ENCODE measurements at places on chromosomes 1 and 21. TPM values are rescaled to one million over a fixed set of nuclear protein-coding genes. Genes with fewer than 3 reads are reported as not detected.

DNA sequence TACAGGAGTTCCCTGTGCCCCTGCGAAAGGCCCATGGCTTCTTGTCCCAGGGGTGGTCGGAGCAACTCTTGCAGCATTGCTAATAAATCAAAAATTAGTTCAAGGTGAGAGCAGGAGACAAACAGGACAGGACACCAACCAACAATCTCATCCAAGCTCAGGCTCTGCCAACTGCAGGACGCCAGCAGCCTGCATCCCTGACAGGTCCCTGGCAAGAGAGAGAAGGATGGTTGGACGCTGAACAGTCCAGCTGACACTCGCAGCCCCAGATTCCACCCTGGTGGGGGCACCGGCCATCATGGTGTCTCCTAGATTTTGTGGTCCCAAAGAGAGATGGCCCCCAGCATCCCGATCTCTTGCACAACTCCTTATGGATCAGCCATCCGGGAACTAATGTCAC, 142.1 kb upstream of the VAMP3 start:
- DNase-seq, result no peak
- peaks cover 27% of the 10 kb centered on the region for H3K27me3 ChIP-seq
- H3K36me3 ChIP-seq, result no peaks in the 10 kb centered on the region
- H3K4me1 ChIP-seq, result no peaks in the 10 kb centered on the region
- no peak overlapping the region for H3K4me3 ChIP-seq

The TRABD2B gene
- 1.1 TPM for total RNA-seq

The VPS13D gene
- total RNA-seq, result 18.2 TPM

- H3K4me3 ChIP-seq, result no peak overlapping the region
- H3K27me3 ChIP-seq, result no peaks in the 10 kb centered on the region
- no peak overlapping the region for H3K27ac ChIP-seq
- no peaks in the 10 kb centered on the region for H3K36me3 ChIP-seq
These were observed 918.1 kb upstream of the TMPRSS15 start for GRCh38 chr21:19321688-19322087.

- H3K4me1 ChIP-seq, result no peaks in the 10 kb centered on the region
- no peaks in the 10 kb centered on the region for H3K36me3 ChIP-seq
- no peak for DNase-seq
- H3K27ac ChIP-seq, result no peak overlapping the region
- no peak overlapping the region for H3K4me3 ChIP-seq
- peaks cover 53% of the 10 kb centered on the region for H3K27me3 ChIP-seq
These were observed 1.2 kb upstream of the EPHA10 start for GRCh38 chr1:37765916-37766664.

The LRRC71 gene
- total RNA-seq, result 0.53 TPM

DNA sequence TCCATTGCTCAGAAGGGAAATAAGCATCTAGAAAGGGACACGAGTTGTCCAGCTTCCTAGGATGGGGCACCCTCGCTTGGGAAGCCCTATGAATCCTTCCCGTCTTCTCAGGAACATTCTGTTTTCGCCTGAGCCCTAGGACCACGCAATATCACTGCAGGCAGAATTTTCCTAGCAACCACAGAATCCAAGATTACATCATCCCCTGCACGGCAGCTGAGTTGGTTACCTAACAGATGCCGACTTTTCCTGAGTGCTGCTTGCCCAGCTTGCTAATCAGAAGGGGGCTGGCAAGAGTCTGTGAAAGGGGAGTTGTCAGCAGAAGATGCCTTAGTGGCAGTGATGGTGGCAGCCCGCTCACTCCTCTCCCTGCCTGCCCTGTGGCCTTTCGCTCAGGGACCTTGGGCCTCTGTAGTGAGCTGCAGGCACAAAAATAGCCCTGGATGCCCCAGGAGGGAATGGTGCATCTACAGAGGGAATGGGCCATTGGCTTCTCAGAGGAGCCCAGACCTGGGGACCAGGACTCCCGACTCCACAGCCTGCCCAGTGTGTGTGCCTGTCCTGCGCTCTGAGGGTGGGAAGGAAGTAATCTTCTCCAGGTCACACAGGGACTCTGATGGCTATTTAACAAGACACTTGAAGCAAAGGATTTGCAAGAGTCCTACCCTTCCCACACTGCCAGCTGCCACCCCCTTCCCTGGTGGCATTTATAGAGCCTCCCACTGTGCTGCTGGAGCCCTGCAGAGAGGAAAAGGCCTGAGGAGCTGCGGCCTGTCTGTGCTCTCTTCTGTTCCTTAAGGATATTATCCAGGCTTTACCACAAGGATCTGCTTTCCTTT, 28.9 kb upstream of the CLSTN1 start:
- DNase-seq, result no peak
- peaks cover 26% of the 10 kb centered on the region for H3K36me3 ChIP-seq
- H3K4me1 ChIP-seq, result peaks cover 19% of the 10 kb centered on the region

DNA sequence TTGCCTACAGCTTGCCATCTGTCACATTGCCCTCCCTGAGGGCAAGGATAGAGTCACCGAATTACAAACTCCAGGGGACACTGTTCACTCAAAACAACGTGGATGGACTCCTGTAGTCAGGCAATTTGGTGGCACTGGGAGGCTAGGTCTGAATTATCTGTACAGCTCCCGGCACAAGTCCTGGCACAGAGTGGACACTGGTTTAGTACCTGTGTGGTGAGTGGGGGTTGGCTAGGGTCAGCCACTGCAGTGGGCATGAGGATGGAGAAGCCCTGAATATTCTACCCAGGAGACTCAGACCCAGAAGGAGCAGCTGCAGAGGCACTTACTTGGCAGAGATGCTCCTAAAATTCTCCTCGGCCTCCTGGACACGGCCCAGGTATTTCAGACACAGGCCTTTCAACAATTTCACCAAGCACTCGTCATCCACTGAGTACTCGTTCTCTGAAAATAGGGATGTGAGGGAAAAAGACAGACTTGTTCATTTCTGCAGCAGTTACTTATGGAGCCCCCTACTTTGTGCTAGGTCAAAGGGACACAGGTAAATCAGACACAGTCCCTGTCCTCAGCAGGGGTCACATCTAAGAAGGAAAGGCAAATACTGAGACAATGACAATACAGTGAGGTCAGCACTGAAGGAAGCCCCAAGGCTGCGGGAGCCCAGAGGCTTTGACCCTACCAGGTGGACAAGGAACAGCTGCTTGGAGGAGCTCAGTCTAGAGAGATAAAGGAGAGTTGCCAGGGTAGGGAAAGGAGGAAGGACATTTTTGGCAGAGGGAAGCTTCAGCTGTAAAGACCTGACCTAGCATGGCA, 40.5 kb downstream of the TTC39A start:
- peaks cover 28% of the 10 kb centered on the region for H3K4me1 ChIP-seq
- H3K27ac ChIP-seq, result no peak overlapping the region
- no peaks in the 10 kb centered on the region for H3K27me3 ChIP-seq
- H3K36me3 ChIP-seq, result no peaks in the 10 kb centered on the region
- no peak for DNase-seq
- no peak overlapping the region for H3K4me3 ChIP-seq

The TRPM2 gene
- total RNA-seq, result 0.89 TPM

DNA sequence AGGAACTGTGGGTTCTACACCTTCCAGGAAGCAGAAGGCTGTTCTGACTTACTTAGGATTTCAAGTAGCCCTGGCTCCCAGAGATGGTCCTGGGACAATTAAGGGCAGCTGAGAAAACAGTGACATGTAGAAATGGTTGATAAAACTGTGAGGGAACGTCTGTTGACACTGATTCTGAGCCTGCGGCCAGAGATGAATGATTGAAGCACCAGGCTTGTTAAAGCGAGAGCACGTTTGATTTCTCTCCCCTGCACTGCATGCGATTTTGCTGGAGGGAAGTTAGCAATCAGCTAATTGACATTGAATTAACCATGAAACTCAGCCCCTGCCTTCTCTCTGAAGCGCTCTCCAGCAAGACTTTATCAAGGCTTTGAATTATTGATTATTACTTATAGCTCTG, 29.9 kb upstream of the POU3F1 start:
- peaks cover 5% of the 10 kb centered on the region for H3K4me1 ChIP-seq
- H3K36me3 ChIP-seq, result no peaks in the 10 kb centered on the region
- peaks cover 17% of the 10 kb centered on the region for H3K27me3 ChIP-seq
- no peak for DNase-seq
- H3K27ac ChIP-seq, result no peak overlapping the region

The CACNA1S gene
- total RNA-seq, result 26.1 TPM

DNA sequence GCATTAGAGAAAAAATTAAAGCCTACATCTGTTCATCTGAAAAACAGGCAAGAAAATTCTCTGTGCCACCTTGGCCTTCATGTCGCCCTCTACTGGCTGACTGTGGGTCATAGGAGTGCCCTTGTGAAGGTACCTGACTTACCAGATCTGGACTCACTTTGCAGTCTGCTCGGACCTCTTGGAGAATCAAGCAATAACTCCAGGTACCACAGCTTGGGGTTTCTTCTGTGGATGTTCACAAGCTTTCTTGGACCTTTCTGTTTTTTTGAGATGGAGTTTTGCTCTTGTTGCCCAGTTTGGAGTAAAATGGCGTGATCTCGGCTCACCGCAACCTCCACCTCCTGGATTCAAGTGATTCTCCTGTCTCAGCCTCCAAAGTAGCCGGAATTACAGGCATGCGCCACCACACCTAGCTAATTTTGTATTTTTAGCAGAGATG, 2.4 kb upstream of the PRAMEF18 start:
- H3K27me3 ChIP-seq, result no peaks in the 10 kb centered on the region
- H3K36me3 ChIP-seq, result no peaks in the 10 kb centered on the region
- no peak overlapping the region for H3K4me3 ChIP-seq
- H3K4me1 ChIP-seq, result no peaks in the 10 kb centered on the region

- H3K4me1 ChIP-seq, result no peaks in the 10 kb centered on the region
- H3K4me3 ChIP-seq, result no peak overlapping the region
- DNase-seq, result no peak
- H3K27ac ChIP-seq, result no peak overlapping the region
- no peaks in the 10 kb centered on the region for H3K36me3 ChIP-seq
These were observed 48.2 kb downstream of the HHAT start for GRCh38 chr1:210376836-210377372.

GRCh38 chr1:43274125-43274803, 4.5 kb downstream of the TMEM125 start:
- DNase-seq, result peak; percentile 46
- peaks cover 13% of the 10 kb centered on the region for H3K4me1 ChIP-seq
- H3K27me3 ChIP-seq, result peaks cover 18% of the 10 kb centered on the region
- H3K4me3 ChIP-seq, result no peak overlapping the region
- H3K27ac ChIP-seq, result peak overlapping the region; percentile 9
- H3K36me3 ChIP-seq, result no peaks in the 10 kb centered on the region

DNA sequence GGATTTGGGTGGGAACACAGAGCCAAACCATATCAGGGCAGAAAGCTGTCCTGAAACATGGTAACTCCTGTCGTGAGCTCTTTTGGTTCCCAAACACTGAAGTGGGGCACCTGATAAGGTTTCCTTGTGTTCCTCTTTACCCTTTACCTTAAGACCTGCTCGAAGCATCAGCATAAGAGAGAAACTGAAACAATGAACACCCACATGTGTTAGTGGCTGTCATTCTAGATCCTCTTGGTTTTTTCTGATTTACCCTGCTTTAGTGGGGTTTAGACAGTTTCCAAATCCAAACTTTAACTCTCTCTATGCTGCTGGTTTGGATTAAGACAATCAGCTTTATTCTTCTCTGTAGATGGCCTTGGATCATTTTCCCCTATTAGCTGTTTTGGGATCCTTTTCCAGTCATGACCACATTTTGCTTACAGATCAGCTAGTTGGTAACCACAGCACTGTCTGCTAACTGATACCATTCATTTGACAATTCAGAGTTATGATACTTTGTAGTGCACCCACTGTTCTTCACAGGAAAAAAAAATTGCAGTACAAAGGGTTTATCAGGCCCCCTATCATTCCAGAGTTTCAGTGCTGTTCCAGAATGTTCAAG, 975 bp upstream of the MNDA start:
- no peaks in the 10 kb centered on the region for H3K4me1 ChIP-seq
- no peak overlapping the region for H3K4me3 ChIP-seq
- H3K36me3 ChIP-seq, result no peaks in the 10 kb centered on the region
- no peaks in the 10 kb centered on the region for H3K27me3 ChIP-seq
- DNase-seq, result no peak

DNA sequence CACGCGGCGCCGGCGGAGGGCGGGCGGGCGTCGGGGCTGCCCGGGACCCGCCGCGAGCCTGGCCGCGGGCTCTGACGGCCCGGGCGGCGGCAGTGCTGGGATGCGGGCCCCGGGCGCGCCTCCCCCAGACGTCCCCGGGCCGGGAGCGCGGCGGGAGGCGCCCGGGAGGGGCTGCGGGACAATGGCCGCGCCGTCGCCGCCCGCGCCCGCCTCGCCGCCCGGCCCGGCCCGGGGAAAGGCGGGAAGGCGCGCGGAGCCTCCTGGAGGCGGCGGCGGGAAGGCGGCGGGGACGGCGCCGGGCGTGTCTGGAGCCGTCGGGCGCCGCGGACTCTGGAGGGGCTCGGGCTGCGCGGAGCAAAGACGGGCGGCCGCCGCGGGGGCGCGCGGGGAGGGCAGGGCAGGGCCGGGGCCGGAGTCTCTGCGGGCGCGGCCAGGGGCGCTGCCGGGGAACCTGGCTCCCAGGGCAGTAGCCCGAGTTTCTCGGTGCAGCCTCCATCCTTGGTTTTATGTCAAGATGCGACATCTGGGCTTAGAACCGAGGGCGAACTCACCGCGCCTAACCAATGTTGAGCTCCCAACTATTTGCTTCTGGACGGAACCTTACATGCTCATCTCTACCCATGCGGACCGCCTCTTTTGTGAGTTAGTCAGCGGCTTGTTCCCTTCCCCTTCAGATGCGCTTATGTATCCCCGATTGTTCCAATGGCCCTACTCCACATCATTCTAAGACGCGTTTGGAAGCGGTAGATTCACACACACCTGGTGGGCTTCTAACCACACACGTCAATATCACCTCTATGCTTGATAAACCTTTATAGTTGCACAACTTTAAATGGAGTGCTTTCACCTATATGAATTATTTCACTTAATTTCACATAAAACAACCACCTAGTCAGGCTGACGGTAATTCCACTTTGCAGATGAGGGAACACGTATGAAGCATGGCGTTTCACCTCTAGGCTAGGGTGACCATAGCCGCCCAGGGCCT, 651 bp downstream of the ZBTB8A start:
- DNase-seq, result peak; percentile 46
- H3K27ac ChIP-seq, result peak overlapping the region; percentile 85
- H3K4me1 ChIP-seq, result peaks cover 9% of the 10 kb centered on the region
- H3K4me3 ChIP-seq, result peak overlapping the region; percentile 56
- peaks cover 2% of the 10 kb centered on the region for H3K27me3 ChIP-seq

- H3K27ac ChIP-seq, result no peak overlapping the region
- no peaks in the 10 kb centered on the region for H3K36me3 ChIP-seq
- DNase-seq, result peak; percentile 77
- H3K4me3 ChIP-seq, result no peak overlapping the region
- H3K4me1 ChIP-seq, result no peaks in the 10 kb centered on the region
These were observed 17.4 kb upstream of the GNG12 start for GRCh38 chr1:67850611-67851075.

DNA sequence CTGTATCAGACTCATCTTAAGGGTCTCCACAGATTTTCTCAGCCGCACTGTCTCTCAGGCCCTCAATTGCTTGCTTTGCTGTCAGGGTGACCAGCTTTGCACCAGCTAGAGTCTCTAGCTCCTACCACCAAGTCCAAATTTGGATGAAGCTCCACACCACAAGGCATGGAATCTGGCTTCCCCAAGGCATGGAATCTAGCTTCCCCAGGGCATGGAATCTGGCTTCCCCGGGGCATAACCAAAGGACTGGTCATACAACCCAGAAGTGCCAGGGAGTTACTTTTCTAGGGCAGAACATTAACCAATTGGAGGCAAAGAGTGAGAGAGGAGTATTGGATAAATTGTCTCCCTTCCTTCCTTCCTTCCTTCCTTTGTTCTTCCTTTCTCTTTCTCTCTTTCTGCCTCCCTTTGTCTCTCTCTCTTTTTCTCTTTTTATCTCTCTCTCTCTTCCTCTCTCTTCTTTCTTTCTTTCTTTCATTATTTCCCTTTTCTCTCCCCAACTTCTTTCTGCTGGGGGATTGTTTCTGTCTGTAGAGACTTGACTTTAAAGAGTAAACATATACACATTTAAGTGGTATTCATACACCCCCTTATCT, 76.9 kb upstream of the HAO2 start:
- DNase-seq, result no peak
- H3K27ac ChIP-seq, result no peak overlapping the region
- H3K4me1 ChIP-seq, result no peaks in the 10 kb centered on the region
- H3K36me3 ChIP-seq, result no peaks in the 10 kb centered on the region
- H3K4me3 ChIP-seq, result no peak overlapping the region
